ENCODE measurements at places on chromosomes 3 and 15.

GRCh38 chr3:158649791-158650190 lies 5.5 kb downstream of the GFM1 start:
- no peak for DNase-seq

GRCh38 chr3:129046037-129046731 lies 14.4 kb upstream of the GP9 start:
- DNase-seq = no peak

DNA sequence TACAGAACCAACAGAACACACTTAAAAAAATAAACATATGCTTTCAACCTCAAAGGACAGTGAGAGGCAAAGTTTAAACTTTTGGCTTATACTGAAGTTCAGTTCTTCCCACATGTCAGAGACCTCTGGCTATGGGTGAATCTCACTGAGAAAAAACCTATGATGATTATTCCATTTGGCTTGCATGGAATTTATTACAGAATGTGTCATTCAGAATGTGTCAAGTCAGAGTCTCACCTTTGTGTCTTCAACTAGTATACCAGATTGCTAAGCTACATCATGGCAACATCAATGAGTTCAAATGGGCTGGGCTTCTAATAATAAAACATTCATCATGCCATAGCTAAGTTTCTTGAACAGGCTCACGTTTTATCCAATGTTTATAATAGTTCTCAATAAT lies 987.0 kb downstream of the NTRK3 start:
- no peak for DNase-seq

DNA sequence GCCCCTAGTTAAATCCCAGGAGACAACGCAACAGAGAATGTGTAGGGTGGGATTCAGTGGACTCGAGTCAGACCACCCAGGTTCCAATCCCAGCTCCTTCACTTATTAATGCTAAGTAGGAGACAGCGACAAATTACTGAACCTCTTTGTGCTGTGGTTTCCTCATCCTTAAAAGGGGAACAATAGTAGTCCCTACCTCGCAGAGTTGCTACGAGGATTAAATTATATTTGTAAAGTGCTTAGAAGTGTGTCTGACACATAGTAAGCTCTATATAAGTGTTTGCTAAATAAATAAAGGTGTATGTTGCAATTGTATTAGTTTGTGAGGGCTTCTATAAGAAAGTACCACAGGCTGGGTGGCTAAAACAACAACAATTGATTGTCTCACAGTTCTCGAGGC lies 58.0 kb upstream of the PPARG start:
- DNase-seq = no peak

DNA sequence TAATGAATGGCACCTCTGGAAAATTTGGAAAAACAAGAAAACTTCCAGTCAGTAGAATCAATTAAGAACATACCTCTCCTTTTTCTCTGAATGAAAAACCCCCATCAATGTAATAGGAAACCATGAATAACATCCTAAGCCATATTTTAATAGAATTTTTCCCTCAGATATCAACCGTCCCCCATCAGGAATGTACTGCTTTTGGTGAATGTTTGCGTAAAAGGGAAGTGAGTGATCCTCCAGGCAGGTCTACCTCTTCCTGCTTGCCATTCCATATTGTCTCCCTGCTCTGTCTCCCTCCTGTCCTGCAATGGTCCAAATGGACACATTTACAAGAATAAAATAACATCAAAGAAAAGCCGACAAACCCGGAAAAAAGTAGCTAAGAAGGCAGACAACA lies 30.8 kb downstream of the LAMP3 start:
- peak; percentile 17 for DNase-seq

- DNase-seq = no peak
These were observed 158.9 kb downstream of the TBC1D5 start for GRCh38 chr3:17583530-17583929.

GRCh38 chr3:111077369-111077768 lies 5.8 kb downstream of the NECTIN3 start:
- DNase-seq = no peak

- no peak for DNase-seq
These were observed 557.8 kb upstream of the CFAP20DC start for GRCh38 chr3:59607656-59608055.

- DNase-seq = peak; percentile 55
These were observed 106.8 kb downstream of the EDEM1 start for GRCh38 chr3:5294356-5294755.

GRCh38 chr3:155179966-155180757 lies 100.0 kb downstream of the MME start:
- no peak for DNase-seq

GRCh38 chr3:43953814-43954692 lies 263.3 kb downstream of the ABHD5 start:
- DNase-seq = no peak

- peak; percentile 94 for DNase-seq
These were observed 10.6 kb downstream of the CISH start for GRCh38 chr3:50600841-50601591.

DNA sequence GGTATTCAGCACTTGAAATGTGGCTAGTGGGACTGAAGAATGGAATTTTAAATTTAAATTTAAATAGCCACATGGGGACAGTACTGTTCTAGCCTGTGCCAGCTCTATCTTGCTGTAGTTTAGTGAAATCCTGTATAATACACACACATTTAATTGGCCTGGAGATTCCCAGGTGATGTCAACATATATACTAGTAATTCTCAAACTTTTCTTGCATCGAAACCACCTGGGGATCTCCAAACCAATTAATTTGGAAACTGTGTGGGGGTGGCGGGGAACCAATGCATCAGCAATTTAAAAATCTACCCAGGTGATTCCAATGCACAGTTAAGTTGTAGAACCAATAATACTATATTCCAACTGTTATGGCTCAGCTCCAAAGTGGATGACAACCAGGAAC lies 228.9 kb upstream of the MRPL3 start:
- DNase-seq = no peak

- DNase-seq = no peak
These were observed 102.3 kb downstream of the MYRIP start for GRCh38 chr3:39911465-39912309.

DNA sequence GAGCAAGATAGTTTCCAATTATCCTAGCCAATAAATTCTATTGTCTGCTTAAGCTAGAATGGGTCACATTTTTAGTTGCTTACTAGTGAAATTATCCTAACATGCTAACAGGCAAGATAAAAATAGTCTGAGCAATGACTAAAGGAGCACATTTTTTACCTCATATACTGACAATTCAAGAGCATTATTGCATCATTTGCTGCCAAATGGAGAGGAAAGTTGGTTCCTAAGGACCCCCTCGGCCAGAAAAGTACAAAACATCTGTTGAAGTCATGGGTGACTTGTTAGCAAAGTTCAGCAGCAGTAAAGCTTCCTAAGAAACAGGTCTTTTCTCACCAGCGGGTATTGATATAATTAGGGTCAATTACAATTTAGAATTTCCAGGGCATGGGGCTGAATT lies 1001.0 kb downstream of the FHIT start:
- DNase-seq = peak; percentile 11

DNA sequence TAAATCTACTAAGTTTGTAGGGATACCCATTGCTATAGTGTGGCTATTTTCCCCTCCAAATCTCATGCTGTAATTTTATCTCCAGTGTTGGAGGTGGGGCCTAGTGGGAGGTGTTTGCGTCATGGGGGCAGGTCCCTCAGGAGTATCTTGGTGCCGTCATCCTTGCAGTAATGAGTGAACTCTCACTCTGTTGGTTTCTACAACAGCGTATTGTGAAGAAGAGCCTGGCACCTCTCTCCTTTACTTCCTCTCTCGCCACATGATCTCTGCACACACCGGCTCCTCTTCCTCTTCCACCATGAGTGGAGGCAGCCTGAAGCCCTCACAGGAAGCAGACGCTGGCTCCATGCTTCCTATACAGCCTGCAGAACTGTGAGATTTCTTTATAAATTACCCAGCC lies 34.0 kb upstream of the TRPM1 start:
- no peak for DNase-seq

DNA sequence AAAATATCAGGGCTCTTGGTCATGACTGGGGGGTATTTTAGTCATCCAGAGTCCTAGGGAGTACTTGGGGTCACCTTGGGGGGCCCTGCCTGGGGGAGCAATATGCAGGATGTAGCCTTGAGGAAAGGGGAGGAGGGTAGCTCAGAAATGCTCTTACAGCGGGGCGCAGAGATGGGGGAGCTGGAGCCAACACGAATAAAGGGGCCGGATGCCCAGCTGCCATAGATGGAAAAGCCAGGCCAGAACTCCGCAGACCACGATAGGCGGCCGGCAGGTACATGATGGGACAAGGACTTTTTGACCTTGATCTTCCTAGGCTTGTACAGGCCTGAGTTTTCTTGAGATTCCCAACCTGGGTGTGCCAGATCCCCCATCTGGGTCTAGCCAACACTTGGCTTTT lies 47.7 kb upstream of the SLC6A1 start:
- DNase-seq = no peak

- no peak for DNase-seq
These were observed 257.5 kb upstream of the CHRM5 start for GRCh38 chr15:33710748-33711147.

- DNase-seq = no peak
These were observed 1.1 kb downstream of the PLSCR2 start for GRCh38 chr3:146468234-146468633.

DNA sequence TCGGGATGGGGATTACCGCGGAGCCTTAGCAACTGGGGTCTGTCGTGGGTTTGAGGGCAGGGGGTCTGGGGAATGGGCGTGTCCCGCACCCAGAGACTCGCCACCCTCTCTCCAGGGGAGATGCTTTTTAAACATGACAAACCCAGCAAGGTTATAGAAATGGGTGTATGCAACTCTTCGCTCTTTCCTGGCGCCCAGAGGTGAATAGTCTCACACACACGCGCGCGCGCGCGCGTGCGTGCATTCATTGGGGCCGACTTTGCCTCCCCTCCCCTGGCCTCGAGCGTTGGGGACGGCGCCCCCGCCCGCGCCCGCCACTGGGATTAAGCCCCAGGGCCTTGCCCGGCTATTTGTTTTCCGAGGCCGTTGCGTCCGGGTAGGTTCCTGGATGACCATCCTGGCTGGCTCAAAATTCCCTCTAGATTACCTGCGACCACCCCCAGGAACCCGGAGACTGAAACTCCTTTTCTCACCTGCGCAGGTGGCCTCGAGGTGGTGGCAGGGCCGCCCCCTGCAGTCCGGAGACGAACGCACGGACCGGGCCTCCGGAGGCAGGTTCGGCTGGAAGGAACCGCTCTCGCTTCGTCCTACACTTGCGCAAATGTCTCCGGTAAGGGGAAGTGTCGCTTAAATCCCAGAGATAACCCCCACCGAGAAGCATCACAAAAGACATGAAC lies 777 bp downstream of the GPR160 start:
- no peak for DNase-seq

- DNase-seq = no peak
These were observed 53.0 kb downstream of the NR1I2 start for GRCh38 chr3:119834754-119835370.

- no peak for DNase-seq
These were observed 120.7 kb downstream of the CHDH start for GRCh38 chr3:53725387-53725995.

GRCh38 chr15:52331490-52332240 lies 36.1 kb upstream of the MYO5C start:
- no peak for DNase-seq

DNA sequence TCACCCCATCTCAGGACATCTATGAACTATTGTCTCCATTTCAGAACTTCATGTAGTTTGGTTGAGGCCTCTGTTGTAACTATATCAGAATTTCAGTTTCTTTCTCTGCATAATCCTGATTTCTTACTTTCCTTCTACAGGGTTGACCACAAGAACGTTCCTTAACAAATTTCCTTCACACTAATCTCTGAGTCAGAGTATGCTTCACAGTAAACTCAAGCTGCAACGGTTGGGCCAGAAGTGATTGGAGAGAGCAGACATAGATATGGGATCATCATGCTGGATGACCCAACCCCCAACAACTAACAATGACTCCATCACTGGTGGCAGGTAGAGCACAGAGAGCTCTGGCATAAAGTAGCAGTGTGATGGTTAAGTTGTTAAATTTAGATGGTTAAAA lies 128.8 kb upstream of the OSTN start:
- DNase-seq = peak; percentile 67

DNA sequence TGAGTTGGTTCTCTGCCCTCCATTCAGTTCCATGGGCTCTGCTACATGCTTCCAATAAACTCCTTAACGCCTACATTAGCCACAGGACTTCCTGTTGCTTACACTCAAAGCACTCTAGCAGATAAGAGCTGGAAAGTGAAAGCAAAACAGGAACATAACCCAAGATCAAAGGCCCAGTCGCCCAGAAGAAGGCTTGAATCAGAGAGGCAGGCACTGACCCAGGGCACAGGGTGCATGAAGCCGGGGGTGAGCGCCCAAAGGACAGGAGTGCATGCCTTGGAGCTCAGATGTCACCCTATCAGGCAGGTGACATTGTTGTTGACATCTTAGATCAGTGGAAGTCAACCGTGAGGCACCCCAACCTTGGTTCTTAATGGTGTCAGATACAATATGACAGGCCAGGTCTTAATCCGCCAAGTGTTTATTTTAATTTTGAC lies 235.1 kb downstream of the UACA start:
- DNase-seq = no peak

DNA sequence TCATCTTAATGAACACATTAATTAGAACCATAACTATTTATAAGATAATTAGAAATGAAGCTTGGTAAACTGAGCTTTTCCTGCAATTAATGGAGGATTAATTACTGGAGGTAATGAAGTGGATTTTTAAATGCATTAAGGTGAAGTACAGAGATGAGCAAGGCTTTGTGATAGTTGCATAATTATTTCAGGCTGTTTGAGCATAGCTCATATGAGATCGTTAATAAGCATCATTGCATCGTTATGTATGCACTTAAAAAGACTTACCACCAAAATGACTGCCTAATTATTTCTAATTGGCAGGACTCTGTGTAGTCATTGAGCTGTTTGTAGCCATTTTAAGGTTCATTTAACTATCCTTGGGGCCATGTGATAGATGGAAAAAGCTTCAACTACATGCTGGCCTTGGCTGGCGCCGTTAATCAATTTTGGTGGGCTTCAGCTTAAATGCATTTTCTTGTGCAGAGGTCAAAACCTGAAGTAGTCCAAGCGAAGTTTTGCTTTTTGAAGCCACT lies 55.3 kb downstream of the RSRC1 start:
- no peak for DNase-seq

DNA sequence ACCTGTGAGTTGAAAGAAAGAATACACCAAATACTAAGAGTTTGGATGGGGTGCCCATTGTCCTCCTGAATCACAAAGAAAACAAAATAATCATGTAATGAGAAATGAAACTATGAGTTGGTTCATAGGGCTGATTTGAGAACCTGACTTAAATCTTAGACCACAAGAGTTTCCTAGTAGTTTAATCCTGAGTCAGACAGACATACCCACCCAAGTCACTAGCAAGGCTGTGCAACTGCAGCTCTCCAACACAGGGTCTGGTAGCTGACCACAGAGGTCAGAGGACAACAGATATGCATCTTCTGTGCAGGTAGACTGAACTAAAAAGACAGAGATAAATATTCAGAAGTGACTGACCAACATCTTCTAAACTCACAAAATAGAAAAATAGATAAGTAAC lies 296.3 kb upstream of the TMCO5A start:
- DNase-seq = no peak

- no peak for DNase-seq
These were observed 381.8 kb downstream of the NAALADL2 start for GRCh38 chr3:175240921-175241320.
